ENCODE measurements at places on chromosomes 1 and 21. TPM values are rescaled to one million over a fixed set of nuclear protein-coding genes. Genes with fewer than 3 reads are reported as not detected.

The DENND2D gene
- total RNA-seq, result 78.2 TPM

- DNase-seq, result no peak
Measured at GRCh38 chr1:205326812-205327466, 5.4 kb upstream of the NUAK2 start.

GRCh38 chr1:3391711-3392110 is 62.8 kb upstream of the ARHGEF16 start:
- no peak for DNase-seq

GRCh38 chr21:41731081-41731480 is 35.8 kb downstream of the RIPK4 start:
- DNase-seq, result no peak

DNA sequence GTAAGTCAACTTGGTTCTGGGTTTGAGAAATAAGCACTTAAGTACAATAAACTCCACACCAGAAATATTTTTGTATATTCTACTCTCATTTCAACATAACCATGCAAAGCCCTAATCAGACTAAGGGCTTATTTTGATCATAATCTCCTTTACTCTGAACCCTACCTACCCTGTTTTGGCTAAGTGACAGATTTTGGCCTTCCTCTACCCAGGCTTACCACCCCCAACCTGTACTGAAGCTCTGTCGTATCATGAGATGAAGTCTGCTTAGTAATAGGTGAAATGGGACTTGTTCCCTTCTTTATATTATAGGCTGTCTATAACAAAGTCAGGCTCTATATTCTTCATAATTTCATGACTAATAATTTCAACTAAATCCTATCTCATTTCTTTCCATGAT is 135.5 kb downstream of the RERE start:
- no peak for DNase-seq

DNA sequence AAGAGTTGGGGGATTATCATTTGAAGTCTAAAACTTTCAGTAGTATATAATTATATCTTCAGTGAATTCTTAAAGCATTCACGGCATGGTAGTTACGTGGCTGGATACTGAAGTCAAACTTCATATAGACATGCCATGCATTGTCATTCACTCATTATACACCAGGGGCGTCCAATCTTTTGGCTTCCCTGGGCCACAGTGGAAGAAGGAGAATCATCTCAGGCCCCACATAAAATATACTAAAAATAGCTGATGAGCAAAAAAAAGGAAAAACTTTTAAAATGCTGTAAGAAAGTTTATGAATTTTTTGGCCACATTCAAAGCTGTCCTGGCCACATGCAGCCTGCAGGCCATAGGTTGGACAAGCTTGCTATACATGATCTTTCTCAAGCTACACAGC is 43.8 kb downstream of the DENND1B start:
- DNase-seq, result no peak
